ENCODE measurements at places on chromosomes 11 and 22.

DNA sequence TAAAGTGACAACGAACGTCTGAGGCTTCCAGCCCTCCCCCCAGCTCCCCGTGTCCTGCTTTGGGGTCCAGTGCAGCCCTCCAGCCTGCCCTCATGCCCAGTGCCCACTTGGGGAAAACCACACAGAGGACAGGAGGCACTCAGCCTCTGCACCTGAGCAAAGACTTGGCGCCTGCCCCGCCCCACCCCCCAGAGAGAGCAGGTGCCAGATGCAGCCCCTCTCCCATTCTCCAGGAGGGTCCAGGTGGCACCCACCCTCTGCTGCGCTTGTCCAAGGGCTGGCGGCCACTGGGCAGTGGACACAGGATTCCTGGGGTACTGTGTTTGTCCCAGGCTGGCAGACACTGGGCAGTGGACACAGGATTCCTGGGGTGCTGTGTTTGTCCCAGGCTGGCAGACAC lies 15.7 kb downstream of the RNH1 start:
- no peak for DNase-seq

DNA sequence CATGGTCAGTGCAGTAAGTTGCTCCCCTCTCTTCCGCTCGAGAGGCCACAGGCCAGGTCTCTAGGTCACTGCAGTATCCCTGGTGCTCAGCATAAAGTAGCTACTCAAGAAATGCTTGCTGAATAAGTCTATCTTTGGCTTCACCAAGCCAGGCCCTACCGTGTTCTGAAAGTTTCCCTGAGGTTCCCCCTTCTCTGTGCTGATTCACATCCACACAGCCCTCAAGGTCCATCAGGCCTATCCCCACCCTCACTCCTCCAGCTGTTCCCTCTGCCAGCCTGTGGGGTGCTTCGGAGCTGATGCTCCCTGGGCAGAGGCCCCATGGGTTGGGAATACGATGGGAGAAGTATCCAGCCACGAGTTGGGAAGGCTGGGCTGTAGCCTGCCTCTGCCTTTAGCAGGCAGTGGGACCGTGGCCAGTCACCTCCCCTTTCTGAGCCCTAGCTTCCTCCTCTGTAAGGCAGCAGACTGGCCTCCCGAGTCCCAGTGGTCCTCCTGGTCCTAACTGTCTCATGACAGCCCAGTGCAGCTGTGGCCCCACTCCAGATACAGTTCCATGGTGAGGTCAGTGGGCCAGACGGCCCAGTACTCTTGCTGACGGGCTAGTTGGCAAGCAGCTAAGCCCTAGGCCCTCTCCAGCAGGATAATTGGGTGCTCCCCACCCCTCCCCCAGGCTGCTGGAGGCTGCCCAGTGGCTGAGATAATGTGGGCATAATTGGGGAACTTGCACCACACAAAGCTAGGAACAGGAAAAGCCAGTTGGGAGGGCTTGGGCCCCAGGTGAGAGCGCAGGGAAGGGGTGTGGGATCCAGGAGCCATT lies 48.2 kb downstream of the NECTIN1 start:
- no peak for DNase-seq

- no peak for DNase-seq
Observed at GRCh38 chr22:43257549-43257948, 70.6 kb upstream of the TTLL12 start.

DNA sequence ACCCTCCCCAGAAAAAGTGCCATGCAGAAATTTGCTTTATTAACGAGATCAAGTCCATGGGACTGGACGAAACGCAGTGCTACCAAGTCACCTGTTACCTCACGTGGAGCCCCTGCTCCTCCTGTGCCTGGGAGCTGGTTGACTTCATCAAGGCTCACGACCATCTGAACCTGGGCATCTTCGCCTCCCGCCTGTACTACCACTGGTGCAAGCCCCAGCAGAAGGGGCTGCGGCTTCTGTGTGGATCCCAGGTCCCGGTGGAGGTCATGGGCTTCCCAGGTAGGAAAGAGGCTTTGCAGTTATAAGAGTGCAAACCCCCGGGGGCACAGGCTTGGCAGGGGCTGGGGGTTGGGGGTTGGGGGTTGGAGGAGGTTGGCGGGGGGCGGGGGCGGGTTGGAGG lies 4.2 kb downstream of the APOBEC3H start:
- DNase-seq, result no peak

GRCh38 chr22:17172029-17172833 lies 13.2 kb upstream of the HDHD5 start:
- DNase-seq, result no peak

GRCh38 chr11:83736684-83737083 lies 450.5 kb upstream of the CCDC90B start:
- no peak for DNase-seq

DNA sequence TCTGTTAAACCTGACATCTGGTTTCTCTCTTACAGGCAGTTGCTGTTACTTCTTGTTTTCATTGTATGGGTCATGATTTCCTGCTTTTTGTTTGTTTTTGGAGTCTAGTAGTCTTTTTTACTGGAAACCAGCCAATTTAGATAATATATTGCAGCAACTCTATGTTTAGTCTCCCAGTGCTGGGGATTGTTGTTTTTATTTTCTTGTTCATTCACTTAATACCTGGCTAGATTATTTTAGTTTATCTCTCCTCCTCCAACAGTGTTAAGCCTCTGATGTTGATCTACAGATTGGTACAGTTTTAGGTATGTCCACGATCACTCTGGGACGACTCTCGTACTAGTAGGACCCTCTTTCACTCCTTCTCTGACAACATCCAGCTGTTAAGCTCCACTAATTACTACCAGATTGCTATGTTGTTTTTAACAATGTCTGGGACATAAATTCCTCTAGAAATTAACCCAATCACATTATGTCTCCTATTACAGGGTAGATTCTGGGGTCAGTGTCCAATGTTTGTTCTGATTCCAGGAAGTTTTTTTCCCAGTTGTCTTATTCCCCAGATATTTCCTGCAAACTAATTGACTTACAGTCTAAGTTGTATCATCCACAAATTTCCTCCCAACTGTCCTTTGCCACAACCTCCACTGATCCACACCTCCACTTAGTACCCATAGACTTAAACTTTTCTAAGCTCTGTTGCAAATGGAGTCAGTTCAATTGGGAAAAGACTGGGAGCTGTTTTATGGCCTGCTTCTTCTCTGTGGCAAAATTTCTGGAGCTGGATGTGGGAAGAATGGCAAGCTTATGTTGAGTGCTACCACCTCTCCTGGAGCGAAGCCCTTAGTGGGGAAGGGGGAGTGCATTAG lies 1280.6 kb upstream of the CNTN5 start:
- no peak for DNase-seq

- no peak for DNase-seq
Observed at GRCh38 chr11:104033134-104033533, 3.3 kb upstream of the DDI1 start.

- DNase-seq, result no peak
Observed at GRCh38 chr11:61384271-61385242, 7.8 kb upstream of the TMEM216 start.

DNA sequence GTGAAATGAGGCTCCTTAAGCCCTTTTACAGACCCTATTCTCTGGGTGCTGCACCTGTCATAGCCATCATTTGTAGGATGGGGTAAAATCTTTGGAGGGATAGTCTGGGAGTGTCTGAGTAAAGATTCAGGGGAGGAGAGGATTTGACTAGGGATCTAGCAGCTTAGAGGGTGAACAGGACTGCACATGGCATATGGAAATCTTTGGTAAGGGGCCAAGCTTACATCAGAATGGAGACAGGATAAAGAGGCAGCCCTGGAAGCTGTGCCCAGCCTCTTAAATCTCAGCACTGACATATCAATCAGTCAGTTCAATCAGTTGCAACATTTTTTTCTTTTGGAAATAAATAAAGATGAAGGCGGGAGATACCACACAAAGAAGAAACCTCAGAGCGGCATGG lies 301.8 kb upstream of the CADM1 start:
- no peak for DNase-seq

- no peak for DNase-seq
Observed at GRCh38 chr11:70145841-70146240, 57.3 kb upstream of the FADD start.

DNA sequence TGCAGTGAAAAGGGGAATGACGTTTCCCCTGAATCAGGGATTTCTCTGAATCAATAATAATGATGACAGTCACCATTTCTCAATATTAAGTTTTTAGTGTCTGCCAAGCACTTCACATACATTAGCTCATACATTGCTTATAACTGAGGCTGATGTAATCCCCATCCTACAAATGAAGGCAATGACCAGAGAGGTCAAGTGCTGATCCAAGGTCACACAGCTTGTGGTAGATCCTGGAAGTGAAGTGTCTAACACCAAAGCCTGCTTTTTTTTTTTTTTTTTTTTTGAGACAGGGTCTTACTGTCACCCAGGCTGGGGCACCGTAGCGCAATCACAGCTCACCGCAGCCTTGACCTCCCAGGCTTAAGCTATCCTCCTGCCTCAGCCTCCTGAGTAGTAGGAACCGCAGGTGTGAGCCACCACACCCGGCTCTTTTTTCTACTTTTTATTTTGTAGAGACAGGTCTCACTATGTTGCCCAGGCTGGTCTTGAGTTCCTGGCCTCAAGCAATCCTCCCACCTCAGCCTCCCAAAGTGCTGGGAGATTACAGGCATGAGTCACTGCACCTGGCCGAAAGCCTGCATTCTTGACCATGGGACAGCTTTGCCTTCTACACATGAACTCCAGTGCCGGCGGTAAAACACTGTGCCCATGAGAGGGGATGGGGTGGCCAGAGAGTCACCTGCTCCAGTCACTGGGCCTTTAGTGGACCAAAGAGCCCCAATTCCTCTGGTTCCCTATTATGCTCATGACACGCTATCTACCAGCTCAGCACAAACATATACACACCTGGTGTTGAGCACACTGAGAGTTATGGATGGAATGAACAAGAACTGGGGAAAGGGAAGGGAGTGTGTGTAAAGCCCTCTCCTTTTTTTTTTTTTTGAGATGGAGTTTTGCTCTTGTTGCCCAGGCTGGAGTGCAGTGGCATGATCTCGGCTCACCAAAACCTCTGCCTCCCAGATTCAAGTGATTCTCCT lies 17.4 kb downstream of the ARHGAP1 start:
- no peak for DNase-seq

DNA sequence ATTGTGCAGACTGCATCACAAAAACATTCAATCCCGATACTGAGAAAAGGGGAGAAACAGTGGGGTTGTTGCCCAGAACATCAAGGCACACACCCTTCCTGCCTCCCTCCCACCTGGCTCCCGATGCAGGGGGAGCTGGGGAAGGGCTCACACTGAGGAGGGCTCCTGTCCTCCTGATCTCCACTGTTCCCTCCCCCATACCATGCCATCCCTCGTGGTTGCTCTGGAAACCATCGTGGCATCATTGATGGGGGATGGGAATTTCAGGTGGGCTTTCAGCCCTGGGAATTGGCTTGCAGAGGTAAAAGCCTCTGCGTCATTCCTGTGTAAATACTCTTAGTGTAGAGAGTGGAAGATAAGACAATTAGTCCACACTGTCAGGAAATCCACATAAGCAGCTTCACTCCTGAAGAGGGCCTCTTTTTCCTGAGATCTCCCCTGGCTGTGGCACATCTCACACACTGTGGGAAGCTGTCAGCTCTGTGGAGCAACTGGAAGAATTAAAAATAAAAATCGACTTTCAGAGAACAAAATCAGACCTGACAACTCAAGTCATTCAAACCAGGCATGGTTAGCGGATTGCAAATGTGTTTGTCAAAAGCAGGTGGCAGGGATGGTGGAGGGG lies 176.0 kb downstream of the CHST1 start:
- no peak for DNase-seq

DNA sequence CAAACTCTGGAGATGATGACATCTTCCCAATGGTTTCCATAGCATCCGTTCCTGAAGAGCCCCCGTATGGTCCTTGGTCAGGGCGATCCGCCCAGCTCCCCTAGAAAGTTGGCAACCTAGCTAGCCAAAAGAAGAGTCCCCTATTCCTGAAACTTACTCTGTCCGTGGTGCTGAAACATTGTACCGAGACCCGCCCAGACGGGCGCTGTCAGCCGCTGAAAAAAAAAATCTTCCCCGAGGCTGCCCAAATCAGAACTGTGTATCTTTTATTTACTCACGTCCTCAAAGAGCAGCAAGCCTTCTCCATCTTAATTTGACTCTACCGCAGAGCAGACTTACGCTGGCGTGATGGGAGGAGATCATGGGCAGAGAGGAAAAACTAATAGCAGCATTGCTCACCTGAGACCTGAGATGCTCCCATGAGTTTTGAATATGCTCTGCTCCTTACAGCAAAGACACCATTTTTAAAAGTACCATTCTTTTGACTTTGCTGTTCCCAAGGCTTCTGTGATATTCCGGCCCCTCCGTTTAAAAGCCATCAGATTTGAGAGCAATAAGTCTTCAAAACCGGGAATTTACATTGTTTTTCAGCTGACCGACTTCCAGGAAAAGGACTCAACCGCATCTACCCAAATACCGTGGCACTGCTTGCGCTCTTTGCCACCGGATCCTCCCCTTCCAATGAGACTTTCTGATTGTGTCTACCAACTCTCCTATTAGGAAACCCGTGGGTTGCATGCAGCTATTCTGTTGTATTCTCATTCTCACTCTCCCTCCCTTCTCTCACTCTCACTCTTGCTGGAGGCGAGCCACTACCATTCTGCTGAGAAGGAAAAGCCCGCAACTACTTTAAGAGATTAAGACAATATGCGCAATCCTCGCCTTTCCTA lies at the start of gene SLC17A6:
Gene SLC17A6 (plus strand): TSS at position 786 of the 890 bp plus-strand sequence. CDS start 153 bp downstream, outside the sequence.
- DNase-seq, result no peak

DNA sequence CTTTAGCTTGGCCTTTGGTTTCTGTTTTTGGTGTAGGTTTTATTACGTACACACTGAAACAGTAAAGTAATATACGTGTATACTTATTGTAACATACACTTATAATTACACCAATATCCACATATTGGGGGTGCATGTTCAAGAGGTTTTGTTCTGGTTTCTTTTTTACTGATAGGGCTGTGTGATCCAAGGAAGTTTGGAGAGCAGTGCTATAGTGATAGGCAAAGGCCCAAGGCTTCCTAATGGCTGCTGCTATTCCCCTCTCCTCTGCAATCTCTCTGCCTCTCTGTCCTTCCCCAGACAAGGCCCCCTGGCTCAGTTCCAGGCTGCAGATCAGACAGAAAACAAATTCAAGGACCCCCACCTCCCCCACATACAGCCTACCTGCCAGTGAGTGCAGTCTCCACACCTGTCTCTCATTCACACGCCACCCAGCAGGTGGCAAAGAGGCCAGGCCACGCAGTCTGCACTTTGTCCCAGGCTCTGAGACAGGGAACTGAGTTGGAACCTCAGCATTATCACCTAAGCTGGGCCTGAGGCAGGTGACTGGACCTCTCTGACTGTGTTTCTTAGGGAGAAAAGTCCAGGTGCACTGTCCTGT lies 15.1 kb downstream of the TMEM184B start:
- DNase-seq, result no peak

GRCh38 chr22:31680861-31681341 lies 18.9 kb upstream of the PISD start:
- no peak for DNase-seq

GRCh38 chr11:57407010-57407920 lies 16.8 kb upstream of the PRG2 start:
- DNase-seq, result no peak

DNA sequence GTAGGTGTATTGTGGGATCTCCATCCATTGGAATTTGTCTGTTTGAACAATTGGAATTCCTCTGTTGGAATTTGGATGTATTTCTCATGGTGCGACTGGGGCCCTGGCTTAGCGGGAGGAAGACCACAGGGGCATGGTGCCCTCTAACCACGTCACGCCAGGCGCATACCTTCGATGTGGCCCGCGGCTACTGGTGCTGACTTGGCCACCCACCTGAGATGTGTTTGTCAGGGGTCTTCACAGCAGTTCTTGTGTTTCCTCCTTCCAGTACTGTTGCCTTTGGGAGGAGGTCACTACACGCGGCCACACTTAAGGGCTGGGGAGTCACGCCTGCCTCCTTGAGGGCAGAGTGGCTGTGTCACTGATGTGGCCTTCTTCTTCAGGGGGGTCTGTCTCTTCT lies 36.6 kb upstream of the GRAMD4 start:
- DNase-seq, result no peak

All from CD4-positive, alpha-beta T cell treated with Interleukin-17A for 1 hour (primary cell).